Gastroesophageal sphincter (tissue), 4 donors: ENCODE measurements at places on chromosomes 3 and 15.

DNA sequence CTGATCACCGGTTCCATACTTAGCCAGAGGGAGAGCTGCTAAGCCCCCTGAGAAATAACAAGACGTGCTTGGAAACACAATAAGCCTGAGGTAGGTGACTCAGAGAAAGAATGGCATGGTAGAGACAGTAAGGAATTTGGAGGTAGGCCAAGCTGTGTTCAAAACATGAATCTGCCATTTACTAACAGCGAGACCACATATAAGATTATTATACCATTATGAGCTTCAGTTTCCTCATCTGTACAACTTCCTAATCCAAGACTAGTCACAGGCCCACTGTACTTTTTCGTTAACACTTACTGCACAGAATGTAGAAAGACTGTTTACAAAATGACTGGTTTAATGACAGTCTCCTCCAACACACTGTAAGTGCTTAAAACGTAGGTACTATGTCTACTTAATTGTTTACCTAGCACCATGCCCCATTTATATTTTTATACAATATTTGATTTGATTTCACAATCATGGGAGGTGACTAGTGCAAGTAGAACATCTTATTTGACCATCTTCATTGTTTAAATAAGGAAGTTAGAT lies 25.7 kb downstream of the ATOSA start:
- H3K27ac ChIP-seq = peak overlapping the region; percentile 78
- peaks cover 8% of the 10 kb centered on the region for H3K36me3 ChIP-seq
- no peaks in the 10 kb centered on the region for H3K27me3 ChIP-seq
- ATAC-seq = no peak

GRCh38 chr3:171198781-171199472 lies 172.4 kb upstream of the SLC2A2 start:
- H3K4me1 ChIP-seq = no peaks in the 10 kb centered on the region
- ATAC-seq = no peak
- no peak overlapping the region for H3K4me3 ChIP-seq
- H3K27me3 ChIP-seq = no peaks in the 10 kb centered on the region
- peak overlapping the region; percentile 37 for H3K27ac ChIP-seq

DNA sequence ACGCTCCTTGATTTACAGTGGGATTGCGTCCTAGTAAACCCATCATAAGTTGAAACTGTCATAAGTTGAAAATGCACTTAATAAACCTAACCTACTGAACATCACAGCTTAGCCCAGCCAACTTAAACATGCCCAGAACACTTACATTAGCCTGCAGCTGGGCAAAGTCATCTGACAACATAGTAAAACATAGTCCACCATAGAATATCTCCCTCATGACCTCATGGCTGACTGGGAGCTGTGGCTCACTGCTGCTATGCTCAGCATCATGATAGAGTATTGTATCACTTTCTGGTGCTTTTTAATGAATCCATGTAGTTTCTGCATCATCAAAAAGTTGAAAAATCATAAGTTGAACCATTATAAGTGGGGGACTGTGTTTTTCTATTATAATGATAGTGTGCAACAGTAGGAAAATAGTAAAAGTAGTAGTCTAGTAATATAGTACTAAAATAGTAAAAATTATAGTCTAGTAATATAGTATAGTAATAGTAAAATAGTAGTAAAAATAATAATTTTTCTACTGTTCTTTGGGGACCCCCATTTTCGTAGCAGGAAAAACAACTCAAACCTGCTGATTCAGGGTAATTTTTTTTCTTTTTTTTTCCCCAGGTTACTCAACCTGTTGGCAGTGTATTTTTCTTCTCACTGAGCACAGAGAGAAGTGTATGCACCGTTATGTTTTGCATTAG lies 233.5 kb downstream of the MYRIP start:
- no peaks in the 10 kb centered on the region for H3K4me1 ChIP-seq
- H3K27ac ChIP-seq = no peak overlapping the region
- no peaks in the 10 kb centered on the region for H3K27me3 ChIP-seq
- H3K36me3 ChIP-seq = no peaks in the 10 kb centered on the region
- ATAC-seq = no peak

DNA sequence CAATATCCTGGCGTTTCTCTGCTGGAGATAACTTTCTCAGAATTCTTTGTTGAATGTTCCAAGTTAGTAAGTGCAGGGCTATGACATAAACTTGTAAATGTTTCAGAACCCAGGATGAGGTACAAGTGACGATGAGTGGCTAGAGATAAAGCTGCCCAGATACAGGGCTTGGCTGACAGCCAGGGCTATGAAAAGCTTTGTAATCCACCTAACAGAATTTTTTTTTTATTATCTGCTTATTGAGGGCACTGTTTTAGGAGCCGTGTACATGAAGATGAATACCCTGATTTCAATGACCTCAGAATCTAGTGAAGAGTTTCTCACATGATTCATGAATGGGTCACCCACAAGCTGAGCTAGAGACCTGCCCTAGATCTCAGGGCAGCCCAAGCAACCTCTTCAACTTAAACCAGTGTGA lies 431.4 kb downstream of the DIPK2A start:
- H3K4me3 ChIP-seq = no peak overlapping the region
- no peak overlapping the region for H3K27ac ChIP-seq
- H3K27me3 ChIP-seq = no peaks in the 10 kb centered on the region
- ATAC-seq = no peak

- H3K4me1 ChIP-seq = no peaks in the 10 kb centered on the region
- H3K4me3 ChIP-seq = no peak overlapping the region
- no peak overlapping the region for H3K27ac ChIP-seq
- H3K27me3 ChIP-seq = no peaks in the 10 kb centered on the region
- no peaks in the 10 kb centered on the region for H3K36me3 ChIP-seq
- ATAC-seq = no peak
These were observed 89.1 kb downstream of the CRYGS start for GRCh38 chr3:186454881-186455703.

DNA sequence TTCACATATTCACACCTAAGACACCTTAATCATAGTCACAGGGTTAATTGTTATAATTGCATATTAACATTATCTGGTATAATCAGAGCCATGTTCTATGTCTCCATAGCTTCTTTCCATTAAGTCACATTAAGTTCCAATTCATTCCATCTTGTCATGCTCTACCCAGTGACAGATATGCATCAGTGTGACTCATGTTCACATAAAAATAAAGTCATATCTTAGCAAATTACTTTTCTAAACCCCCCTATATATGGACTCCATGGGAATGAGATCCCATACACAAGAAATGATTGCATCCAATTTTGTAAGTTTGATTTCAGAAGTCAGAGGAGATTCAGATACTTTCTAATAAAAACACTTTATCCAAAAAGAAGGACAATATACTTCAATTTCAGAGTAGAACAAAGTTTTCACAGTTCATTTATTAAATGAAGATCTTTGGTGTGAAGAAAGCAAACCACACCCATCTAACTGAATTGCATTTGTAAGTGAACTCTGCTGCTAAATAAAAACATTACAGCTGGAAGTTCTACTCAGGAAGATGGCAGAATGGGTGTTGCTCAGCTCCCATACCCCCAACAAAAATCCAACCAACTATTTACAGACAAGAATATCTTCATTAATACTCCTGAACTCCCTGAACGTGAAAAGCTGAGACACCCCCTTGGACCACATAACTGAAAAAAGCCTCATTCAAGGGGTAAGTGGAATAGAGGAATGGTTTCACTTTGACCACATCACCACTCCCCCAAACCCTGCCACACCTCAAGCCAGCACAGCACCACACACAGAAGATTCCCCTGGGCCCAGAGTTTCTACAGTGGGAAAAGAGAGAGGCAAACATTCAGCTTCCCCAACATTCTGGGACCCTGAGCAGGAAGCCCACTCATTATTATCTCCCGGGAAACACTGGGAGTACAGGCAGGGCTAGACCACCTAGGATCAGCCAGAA lies 27.6 kb downstream of the THBS1 start:
- no peaks in the 10 kb centered on the region for H3K4me1 ChIP-seq
- H3K4me3 ChIP-seq = no peak overlapping the region
- no peak overlapping the region for H3K27ac ChIP-seq
- no peaks in the 10 kb centered on the region for H3K36me3 ChIP-seq

GRCh38 chr3:114803042-114803695 lies 343.9 kb downstream of the ZBTB20 start:
- no peak overlapping the region for H3K27ac ChIP-seq
- H3K4me1 ChIP-seq = no peaks in the 10 kb centered on the region
- no peaks in the 10 kb centered on the region for H3K27me3 ChIP-seq
- no peaks in the 10 kb centered on the region for H3K36me3 ChIP-seq
- H3K4me3 ChIP-seq = no peak overlapping the region

DNA sequence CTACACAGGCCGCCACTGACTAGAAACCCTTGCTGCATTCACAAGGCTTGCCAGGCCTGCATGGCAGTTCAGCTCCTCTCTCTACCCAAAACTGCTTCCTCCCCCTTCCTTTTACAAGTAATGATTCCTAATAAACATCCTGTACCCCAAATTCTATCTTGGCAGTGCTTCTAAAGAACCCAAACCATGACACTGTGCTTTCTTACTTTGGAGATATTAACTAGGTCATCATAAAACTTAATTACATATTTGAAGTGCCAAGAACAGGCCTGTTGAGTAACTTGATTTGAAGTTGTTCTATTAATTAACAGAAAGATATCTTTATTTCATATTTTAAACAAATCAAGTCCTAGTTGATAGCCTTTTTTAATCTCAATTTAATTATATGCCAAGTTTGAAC lies 88.4 kb downstream of the THBS1 start:
- H3K36me3 ChIP-seq = no peaks in the 10 kb centered on the region
- no peak overlapping the region for H3K27ac ChIP-seq
- H3K27me3 ChIP-seq = no peaks in the 10 kb centered on the region
- no peak overlapping the region for H3K4me3 ChIP-seq

DNA sequence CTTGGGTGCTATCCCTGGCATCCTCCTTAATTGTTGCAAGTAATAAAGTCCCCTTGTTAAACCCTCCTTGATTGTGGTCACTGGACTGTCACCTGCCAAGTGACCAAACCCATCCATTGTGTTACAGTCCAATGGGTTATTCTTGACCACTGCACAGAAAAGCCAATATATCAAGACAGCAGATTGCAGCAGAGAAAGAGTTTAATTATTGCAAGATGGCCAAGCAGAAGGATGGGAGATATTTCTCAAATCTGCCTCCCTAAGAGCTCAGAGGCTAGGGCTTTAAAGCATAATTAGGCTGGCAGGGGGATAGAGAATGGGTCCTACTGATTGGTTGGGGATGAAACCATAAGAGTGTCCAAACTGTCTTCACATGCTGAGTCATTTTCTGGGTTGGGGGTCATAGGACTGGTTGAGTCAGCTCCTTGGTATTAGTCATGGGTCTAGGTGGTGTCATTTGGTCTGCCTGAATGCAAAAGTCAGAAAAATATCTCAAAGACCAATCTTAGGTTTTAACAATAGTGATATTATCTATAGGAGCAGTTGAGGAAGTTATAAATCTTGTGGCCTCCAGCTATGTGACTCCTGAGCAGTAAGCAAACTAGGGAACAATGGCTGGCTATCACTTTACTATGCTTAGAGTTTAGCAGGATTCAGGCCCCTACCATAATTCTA lies 19.1 kb upstream of the XYLB start:
- H3K27ac ChIP-seq = no peak overlapping the region
- H3K36me3 ChIP-seq = no peaks in the 10 kb centered on the region
- no peaks in the 10 kb centered on the region for H3K4me1 ChIP-seq
- ATAC-seq = no peak

DNA sequence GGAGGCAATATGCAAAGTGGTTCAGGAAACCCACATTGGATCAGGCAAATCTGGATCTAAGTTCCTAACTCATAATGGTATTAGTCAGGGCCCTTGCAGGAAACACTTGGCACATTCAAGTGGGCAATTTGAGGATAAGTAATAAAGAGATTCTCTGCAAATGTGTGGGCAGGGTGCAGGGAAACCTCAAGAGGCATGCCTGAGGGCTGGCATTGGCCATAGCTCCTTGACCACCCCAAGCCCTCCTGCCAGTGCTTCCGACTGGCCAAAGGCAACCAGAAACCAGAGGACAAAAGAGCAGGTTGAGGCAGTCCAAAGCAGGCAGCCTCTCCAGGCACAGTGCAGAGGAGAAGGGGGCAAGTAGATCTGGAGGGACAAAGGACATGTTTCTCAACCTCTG lies 130.8 kb upstream of the SNTN start:
- no peaks in the 10 kb centered on the region for H3K4me1 ChIP-seq
- no peaks in the 10 kb centered on the region for H3K27me3 ChIP-seq
- no peak for ATAC-seq
- H3K4me3 ChIP-seq = no peak overlapping the region
- H3K36me3 ChIP-seq = no peaks in the 10 kb centered on the region
- H3K27ac ChIP-seq = no peak overlapping the region

DNA sequence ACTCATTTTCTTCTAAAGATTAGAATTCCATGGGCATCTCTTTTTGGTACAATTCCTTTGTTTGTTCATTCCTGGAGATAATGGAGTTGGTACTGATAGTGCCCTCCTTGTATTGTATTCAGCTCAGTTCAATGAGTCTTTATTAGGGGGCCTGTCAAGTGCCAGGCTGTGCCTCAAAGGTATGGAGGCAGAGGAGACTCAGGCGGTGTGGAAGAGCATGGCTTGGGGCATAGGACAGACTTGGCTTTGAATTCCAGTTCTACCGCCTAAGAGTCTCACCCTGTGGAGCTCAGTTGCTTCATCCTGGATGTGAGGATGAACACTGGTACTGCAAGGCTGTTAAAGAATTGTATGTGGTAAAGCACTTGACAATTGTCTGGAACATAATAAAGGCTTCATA lies 196.6 kb upstream of the IL12A start:
- H3K4me1 ChIP-seq = peaks cover 100% of the 10 kb centered on the region
- no peaks in the 10 kb centered on the region for H3K36me3 ChIP-seq
- no peaks in the 10 kb centered on the region for H3K27me3 ChIP-seq
- peak overlapping the region; percentile 100 for H3K27ac ChIP-seq

- H3K27ac ChIP-seq = no peak overlapping the region
- no peak for ATAC-seq
- H3K4me1 ChIP-seq = peaks cover 78% of the 10 kb centered on the region
- H3K36me3 ChIP-seq = no peaks in the 10 kb centered on the region
- H3K4me3 ChIP-seq = no peak overlapping the region
- no peaks in the 10 kb centered on the region for H3K27me3 ChIP-seq
These were observed 8.2 kb upstream of the MAP4 start for GRCh38 chr3:48024401-48024800.

DNA sequence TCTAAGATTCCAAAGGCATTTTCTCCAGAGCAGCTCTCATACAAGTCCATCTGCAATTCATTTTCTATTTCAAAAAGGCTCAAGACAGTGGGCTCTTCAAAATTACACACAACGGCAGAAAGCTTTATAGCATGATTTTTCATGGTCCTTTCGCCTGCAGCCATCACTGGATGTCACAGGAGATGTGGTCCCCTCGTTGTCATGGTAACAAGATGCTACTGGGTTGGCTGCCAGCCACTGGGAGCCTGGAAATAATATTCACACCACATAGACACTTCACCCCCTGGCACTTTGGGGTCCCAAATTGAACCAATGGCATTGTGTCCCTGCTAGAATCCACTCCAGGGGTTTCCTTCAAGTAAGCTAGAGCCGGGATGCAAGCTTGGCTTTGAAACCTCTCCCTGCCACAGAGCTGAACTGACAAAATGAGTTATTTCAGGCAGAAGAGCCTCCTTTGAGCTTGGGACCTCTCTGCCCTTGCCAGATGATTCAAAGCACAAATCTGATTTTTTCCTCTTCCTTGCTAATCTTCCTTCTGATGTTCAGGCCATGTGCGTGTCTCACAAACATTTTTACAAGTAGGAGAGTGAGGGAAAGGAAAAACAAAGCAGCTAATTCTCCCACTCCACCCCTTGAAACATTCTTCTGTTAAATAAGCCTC lies 512.6 kb upstream of the ADAMTS9 start:
- no peak for ATAC-seq
- H3K27ac ChIP-seq = no peak overlapping the region
- no peaks in the 10 kb centered on the region for H3K27me3 ChIP-seq
- no peaks in the 10 kb centered on the region for H3K36me3 ChIP-seq
